ENCODE measurements at places on chromosomes 5 and 9. TPM values are rescaled to one million over a fixed set of nuclear protein-coding genes. Genes with fewer than 3 reads are reported as not detected.

The GGTA1 gene
- total RNA-seq, result not detected

The GFRA3 gene
- 1.1 TPM for total RNA-seq

The SAXO1 gene
- total RNA-seq, result 0.37 TPM

The SPATA31A3 gene
- total RNA-seq, result not detected

The DBN1 gene
- total RNA-seq, result 1,261 TPM

The SOHLH1 gene
- total RNA-seq, result not detected

The DMRTA1 gene
- total RNA-seq, result 30.1 TPM

The CD72 gene
- total RNA-seq, result 4.9 TPM

The CATSPER3 gene
- total RNA-seq, result 0.54 TPM

The YIPF5 gene
- 42.5 TPM for total RNA-seq

The CSF2 gene
- not detected for total RNA-seq

The PCDHA9 gene
- 18.9 TPM for total RNA-seq

The HTR1A gene
- 1.2 TPM for total RNA-seq

The SLC36A3 gene
- not detected for total RNA-seq

The KIF12 gene
- 0.93 TPM for total RNA-seq

The CENPP gene
- total RNA-seq, result 5.7 TPM

The TEK gene
- 1.0 TPM for total RNA-seq

The PTGS1 gene
- 0.39 TPM for total RNA-seq

The SHISAL2B gene
- not detected for total RNA-seq

The MYMK gene
- total RNA-seq, result not detected

The PCDHGA6 gene
- 6.3 TPM for total RNA-seq

The CEL gene
- 3.8 TPM for total RNA-seq

The SARDH gene
- total RNA-seq, result 2.0 TPM

The PKD2L2 gene
- not detected for total RNA-seq

The UBE2QL1 gene
- 4.5 TPM for total RNA-seq

The MEIKIN gene
- not detected for total RNA-seq

The AQP3 gene
- total RNA-seq, result 2.9 TPM

The TOPORS gene
- total RNA-seq, result 13.9 TPM

The LHX2 gene
- total RNA-seq, result 6.7 TPM

The GPR151 gene
- total RNA-seq, result not detected

The CER1 gene
- total RNA-seq, result 3.0 TPM

The TRIM36 gene
- 99.4 TPM for total RNA-seq

The NR2F1 gene
- 0.37 TPM for total RNA-seq

The FGF18 gene
- total RNA-seq, result 26.3 TPM

The ROR2 gene
- 51.1 TPM for total RNA-seq

The PDGFRB gene
- 2.9 TPM for total RNA-seq
